ENCODE measurements at places on chromosomes 3 and 15.
A peak's percentile ranks its signal among the peaks of the same experiment; 100 is the strongest.

DNA sequence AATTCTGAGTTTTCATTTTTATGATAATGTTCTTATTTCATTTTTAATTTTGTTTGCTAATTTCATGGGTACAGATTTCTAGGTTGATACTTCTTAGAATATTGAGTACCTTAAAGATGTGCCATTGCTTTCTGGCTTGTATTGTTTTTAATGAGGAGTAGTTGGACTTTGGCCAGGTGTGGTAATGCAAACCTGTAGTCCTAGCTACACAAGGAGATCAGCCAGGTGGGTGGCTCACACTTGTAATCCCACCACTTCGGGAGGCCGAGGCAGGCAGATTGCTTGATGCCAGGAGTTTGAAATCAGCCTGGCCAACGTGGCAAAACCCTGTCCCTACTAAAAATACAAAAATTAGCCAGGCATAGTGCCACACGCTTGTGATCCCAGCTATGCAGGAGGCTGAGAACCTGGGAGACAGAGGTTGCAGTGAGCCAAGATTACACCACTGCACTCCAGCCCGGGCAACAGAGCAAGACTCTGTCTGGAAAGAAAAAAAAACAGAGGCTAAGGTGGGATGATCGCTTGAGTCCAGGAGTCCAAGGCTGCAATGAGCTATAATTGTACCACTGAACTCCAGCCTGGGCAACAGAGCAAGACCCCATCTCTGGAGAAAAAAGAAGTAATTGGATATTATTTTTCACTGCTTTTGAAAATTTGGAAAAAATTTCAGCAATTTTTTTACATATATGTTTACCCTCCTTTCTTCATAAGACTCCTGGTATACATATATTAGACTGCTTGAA, 198.0 kb downstream of the ALCAM start:
- no peak overlapping the region for H3K27ac ChIP-seq
- H3K36me3 ChIP-seq, result no peaks in the 10 kb centered on the region
- no peak overlapping the region for H3K4me3 ChIP-seq
- H3K4me1 ChIP-seq, result peaks cover 13% of the 10 kb centered on the region
- DNase-seq, result no peak

- peaks cover 4% of the 10 kb centered on the region for H3K27me3 ChIP-seq
- no peaks in the 10 kb centered on the region for H3K36me3 ChIP-seq
- no peak overlapping the region for H3K4me3 ChIP-seq
- peaks cover 7% of the 10 kb centered on the region for H3K4me1 ChIP-seq
- no peak overlapping the region for H3K27ac ChIP-seq
- no peak for DNase-seq
These were observed 92.6 kb downstream of the SUCLG2 start for GRCh38 chr3:67561667-67562394.

DNA sequence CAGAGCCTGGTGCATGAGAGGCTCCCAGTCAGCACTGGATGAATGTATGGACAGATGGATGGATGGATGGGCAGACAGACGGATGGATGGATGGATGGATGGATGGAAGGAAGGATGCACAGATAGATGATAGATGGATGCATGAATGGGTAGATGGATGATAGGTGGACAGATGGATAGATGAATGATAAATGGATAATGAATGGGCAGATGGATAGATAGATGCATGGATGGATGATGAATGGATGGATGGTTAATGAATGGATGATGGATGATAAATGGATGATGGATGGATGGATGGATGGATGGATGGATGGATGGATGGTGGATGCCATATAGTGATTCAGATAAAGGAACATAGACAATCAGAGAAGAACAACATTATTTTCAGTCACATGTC, 71.0 kb downstream of the SLC6A11 start:
- no peaks in the 10 kb centered on the region for H3K36me3 ChIP-seq
- peaks cover 14% of the 10 kb centered on the region for H3K4me1 ChIP-seq
- no peak overlapping the region for H3K27ac ChIP-seq
- peaks cover 4% of the 10 kb centered on the region for H3K27me3 ChIP-seq
- no peak for DNase-seq
- no peak overlapping the region for H3K4me3 ChIP-seq

- no peak overlapping the region for H3K4me3 ChIP-seq
- no peaks in the 10 kb centered on the region for H3K27me3 ChIP-seq
- DNase-seq, result no peak
These were observed 137.3 kb upstream of the SLC24A5 start for GRCh38 chr15:47983533-47983932.

DNA sequence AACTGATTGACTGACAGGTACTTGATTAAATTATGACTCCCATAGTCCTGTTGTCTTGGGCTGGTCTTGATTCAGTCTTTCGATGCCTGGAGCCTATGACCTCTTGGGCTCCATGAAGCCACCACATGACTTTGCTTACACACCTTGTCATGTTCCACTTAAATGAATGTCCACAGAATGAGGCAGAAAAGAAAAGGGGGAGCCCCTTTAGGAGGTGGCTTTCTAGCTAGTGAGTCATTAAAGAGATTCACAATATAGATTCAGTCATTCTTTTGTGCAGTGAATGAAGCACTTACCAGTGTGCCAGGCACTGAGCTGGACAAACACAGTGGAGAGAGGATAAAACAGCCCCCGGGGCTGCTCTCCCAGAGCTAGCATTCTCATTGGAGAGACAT, 17.1 kb downstream of the VIPR1 start:
- no peak overlapping the region for H3K4me3 ChIP-seq
- no peaks in the 10 kb centered on the region for H3K36me3 ChIP-seq
- H3K27me3 ChIP-seq, result peaks cover 2% of the 10 kb centered on the region

DNA sequence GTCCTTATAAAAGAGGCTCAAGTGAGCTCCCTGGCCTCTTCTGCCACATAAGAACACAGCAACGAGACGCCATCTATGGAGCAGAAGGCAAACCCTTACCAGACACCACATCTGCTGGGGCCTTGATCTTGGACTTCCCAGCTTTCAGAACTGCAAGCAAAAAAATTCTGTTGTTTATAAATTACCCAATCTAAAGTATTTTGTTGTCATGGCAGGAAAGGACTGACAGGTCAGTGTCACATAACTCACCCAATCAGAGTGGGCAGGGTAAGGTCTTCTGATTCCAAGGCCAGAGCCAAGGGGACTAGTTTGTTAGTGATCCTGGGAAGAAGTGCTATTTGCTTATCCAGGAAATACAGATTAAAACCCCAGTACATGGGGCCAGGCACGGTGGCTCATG, 98.9 kb downstream of the HMG20A start:
- no peak for DNase-seq
- H3K36me3 ChIP-seq, result no peaks in the 10 kb centered on the region
- no peak overlapping the region for H3K4me3 ChIP-seq
- H3K27me3 ChIP-seq, result peaks cover 4% of the 10 kb centered on the region

DNA sequence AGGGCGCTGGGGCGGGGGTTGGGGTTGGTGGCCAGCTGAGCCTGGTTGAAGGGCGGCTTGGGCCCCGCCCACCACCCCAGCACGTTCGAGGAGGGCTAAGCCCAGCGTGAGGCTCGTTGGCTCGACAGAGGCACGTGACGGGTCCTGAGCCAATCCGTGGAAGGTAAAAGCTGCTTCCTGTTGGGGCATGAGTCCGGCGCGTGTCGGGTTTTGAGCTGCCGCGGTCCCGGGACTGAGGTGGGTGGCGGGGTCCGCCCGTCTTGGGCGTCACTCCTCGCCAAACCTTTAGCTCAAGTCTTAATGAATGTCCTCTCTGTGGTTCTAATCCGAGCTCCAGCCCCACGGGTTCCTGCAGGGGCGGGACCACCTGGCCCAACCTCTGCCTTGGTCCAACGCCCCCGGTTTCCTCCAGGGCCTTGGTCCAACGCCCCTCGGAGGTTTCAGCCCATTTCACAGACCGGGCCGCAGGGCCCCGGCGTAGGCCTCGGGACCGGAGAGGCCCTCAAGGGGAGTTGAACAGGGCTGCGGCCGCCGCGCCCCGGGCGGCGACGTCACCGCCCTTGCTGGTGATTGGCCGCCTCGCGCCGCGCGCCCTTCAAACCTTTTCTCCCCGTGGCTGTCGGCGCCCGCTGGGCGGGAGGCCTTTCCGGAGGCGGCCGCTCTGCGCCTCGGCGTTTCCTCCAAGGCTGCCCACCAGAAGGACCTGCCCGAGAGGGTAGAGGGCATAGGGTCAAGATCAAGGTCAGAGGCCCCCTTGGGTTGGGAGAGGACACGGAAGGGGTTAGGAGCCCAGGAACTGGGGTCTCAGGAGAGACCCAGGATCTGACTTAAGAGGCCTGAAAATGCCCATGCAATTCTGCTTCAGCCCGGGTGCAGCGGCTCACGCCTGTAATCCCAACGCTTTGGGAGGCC, at the start of gene RCCD1:
TSS of gene RCCD1 (plus strand) at position 173 of the 912 bp plus-strand sequence. CDS start 1,851 bp downstream, outside the sequence.
- H3K36me3 ChIP-seq, result peaks cover 15% of the 10 kb centered on the region
- DNase-seq, result peak; percentile 87
- H3K4me1 ChIP-seq, result peaks cover 2% of the 10 kb centered on the region
- peak within 1 kb of the TSS; percentile 75 for H3K27ac ChIP-seq
- H3K4me3 ChIP-seq, result peak within 1 kb of the TSS; percentile 83
- peaks cover 12% of the 10 kb centered on the region for H3K27me3 ChIP-seq

DNA sequence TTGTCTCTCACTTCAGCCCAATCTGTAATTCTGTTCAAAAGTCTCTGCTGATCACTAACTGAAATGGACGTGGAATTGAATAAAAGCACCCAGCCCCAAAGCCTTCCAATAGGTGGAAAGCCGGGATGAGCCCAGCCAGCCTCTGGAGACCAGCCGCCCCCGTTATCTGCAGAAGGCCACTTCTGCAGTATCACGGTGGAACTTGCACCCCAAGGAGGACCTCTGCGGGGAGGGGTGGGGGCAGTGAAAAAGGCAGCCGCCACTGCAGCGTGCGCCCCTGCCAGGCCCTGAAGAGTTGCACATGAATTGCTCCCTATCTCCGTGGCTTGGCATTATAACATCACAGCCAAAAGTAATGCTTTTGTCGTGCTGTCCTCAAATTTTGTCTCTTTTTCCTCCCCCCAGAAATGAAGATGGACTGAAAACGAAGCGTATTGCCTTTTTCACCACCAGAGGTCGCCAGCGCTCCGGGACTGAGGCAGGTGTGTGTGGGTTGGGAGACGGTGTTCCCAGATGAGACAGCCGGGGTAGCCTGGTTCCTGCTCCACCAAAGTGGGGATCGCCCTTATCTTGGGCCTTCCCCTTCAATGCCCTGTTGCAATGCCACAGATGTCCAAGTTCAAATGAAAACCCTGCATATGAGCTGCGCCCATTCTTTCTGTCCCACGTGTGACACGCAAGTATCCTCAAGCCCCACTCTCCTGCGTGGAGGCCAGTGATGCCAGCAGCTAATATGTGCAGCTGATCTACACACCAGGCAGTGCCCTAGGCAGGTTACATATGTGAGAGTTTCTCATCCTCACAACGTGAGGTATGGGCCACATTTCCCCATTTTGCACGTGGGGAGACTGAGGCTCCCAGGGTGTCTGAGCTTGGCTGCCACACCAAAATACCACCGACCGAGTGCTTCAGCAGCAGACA, 96.0 kb downstream of the LRRK1 start:
- H3K4me3 ChIP-seq, result no peak overlapping the region
- H3K36me3 ChIP-seq, result no peaks in the 10 kb centered on the region
- H3K27ac ChIP-seq, result no peak overlapping the region
- H3K4me1 ChIP-seq, result peaks cover 16% of the 10 kb centered on the region
- H3K27me3 ChIP-seq, result peaks cover 8% of the 10 kb centered on the region

DNA sequence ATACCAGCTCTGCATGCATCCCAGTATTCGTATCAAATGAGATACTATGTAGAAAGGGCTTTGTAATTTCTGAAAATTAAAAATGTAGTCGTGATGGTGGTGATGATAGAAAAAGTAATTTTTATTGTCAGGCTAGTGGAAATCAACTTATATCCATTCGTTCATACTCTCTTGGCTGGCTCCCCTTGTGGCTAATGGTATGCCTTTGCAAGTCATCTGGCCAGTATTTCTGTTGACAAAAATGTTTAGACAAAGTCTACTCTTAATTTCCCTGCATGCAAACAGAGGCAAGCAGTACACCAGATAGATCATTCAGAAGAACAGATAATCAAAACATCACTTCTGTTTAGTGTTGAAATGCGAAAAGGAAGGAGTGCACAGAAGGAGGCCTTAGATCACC, 49.6 kb upstream of the DUT start:
- H3K27ac ChIP-seq, result no peak overlapping the region
- DNase-seq, result no peak
- H3K27me3 ChIP-seq, result no peaks in the 10 kb centered on the region
- H3K4me1 ChIP-seq, result no peaks in the 10 kb centered on the region
- no peak overlapping the region for H3K4me3 ChIP-seq

DNA sequence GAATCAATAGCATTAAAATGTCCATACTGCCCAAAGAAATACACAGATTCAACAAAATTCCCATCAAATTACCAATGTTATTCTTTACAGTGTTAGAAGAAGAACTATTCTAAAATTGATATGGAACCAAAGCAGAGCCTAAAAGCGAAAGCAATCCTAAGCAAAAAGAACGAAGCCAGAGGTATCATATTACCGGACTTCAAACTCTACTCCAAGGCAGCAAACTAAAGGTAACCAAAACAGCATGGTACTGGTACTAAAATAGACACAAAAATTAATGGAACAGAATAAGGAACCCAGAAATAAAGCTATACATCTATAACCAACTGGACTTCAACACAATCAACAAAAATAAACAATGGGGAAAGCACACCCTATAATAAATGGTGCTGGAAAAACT, 167.5 kb downstream of the ADAMTS9 start:
- H3K27ac ChIP-seq, result no peak overlapping the region
- no peak overlapping the region for H3K4me3 ChIP-seq
- DNase-seq, result no peak

GRCh38 chr3:57998366-57999283, 9.6 kb upstream of the FLNB start:
- no peaks in the 10 kb centered on the region for H3K36me3 ChIP-seq
- no peak overlapping the region for H3K27ac ChIP-seq
- no peak for DNase-seq
